ENCODE measurements at places on chromosomes 2 and 18.

DNA sequence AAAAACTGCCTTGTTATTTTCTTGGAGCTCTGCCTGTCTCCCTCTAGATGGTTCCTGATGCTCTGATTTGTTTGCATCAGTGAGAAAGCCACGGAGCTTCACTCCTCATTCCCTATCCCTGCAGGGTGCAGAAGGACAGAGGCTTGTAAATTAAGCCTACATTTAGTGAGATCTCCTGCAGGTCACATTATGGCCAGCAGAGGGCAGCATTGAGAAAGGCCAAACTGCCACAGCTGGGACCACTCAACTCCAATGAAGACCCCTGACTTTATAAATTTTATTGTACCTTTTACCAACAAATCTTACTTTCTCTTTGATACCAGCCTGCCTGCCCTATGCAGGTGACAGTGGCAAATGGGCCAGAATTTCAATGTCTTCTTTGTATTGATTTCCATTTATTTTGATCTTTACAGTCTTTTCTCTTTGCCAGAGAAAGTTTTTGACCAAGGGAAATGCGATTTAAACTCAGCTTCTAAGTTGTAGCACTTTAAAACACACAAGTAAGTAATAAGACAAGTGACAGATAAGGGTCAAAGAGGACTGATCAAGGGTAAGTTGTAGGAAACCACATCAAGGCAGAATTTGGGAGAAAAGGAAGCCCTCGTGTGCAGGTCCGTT is 1029.1 kb upstream of the KLHL29 start:
- no peak for DNase-seq

GRCh38 chr2:159380685-159381239 is 94.3 kb upstream of the WDSUB1 start:
- no peak for DNase-seq

DNA sequence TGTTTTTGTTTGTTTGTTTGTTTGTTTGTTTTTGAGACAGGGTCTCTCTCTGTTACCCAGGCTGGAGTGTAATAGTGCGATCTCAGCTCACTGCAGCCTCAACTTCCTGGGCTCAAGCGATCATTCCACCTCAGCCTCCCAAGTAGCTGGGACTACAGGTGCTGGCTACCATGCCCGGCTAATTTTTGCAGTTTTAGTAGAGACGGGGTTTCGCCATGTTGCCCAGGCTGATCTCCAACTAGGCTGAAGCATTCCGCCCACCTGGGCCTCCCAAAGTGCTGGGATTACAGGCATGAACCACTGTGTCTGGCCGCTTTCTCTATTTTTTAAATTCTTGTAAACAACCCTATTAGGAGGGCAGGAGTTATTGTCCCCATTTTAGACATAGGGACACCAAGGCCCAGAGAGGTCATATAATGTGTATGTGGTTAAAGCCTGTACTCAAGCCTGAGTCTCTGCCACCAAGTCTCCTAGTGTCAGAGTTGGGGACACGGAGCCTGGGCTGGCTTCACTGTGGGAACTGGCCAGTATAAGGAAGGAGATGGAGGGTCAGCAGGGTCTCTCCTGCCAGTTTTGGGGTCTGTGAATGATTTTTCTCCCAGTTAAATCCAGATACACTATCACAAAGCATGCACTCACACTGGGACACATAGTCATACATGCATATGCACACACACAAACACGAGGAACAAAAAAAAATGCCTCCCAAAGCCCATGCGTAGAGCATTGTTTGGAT is 27.5 kb upstream of the MCFD2 start:
- no peak for DNase-seq

DNA sequence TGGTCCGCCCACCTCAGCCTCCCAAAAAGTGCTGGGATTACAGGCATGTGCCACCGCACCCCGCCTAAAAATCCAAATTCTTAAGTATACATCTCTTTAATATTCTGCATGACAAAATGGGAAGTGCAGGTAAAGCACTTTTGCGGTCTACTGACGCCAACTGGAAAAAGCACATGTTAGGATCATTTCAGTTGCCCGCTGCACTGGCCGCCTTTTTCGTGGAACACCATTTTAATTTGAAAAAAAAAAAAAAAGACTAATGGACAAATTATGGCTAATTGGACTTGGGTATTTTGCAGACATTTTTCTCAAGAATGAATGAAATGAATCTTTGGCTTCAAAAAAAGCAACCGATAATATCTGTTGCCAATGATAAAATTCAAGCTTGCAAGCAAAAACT is 129.3 kb upstream of the GPC1 start:
- no peak for DNase-seq

DNA sequence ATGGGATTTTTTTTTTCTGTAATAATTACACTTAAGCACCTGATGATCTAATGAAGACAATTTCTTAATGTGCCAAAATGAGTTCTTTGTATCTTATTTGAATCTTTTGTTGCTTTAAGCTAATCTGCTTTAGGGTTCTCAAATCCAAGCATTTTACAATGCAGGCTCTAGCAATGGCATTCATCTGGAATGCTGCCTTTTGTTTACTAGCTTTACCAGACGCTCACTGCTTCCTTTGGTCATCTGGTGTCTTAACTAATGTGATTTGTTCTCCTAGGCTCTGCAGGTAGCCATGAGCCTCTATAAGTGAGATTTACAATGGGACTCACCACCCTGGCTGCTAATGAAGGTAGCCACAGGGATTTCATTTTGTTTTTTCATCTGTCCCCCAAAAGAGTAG is 100.3 kb downstream of the GREB1L start:
- no peak for DNase-seq

DNA sequence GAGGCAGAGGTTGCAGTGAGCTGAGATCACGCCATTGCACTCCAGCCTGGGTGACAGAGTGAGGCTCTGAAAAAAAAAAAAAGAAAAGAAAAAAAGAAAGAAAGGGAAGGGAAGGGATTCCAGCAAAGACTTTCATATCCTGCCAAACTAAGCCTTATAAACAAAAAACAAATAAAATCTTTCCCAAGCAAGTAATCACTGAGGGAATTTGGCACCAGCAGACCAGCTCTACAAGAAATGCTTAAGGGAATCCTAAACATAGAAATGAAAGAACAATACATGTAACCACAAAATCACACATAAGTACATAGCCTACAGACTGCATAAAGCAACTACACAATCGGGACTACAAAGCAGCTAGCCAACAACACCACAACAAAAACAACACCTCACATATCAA is 79.1 kb downstream of the TRABD2A start:
- no peak for DNase-seq

DNA sequence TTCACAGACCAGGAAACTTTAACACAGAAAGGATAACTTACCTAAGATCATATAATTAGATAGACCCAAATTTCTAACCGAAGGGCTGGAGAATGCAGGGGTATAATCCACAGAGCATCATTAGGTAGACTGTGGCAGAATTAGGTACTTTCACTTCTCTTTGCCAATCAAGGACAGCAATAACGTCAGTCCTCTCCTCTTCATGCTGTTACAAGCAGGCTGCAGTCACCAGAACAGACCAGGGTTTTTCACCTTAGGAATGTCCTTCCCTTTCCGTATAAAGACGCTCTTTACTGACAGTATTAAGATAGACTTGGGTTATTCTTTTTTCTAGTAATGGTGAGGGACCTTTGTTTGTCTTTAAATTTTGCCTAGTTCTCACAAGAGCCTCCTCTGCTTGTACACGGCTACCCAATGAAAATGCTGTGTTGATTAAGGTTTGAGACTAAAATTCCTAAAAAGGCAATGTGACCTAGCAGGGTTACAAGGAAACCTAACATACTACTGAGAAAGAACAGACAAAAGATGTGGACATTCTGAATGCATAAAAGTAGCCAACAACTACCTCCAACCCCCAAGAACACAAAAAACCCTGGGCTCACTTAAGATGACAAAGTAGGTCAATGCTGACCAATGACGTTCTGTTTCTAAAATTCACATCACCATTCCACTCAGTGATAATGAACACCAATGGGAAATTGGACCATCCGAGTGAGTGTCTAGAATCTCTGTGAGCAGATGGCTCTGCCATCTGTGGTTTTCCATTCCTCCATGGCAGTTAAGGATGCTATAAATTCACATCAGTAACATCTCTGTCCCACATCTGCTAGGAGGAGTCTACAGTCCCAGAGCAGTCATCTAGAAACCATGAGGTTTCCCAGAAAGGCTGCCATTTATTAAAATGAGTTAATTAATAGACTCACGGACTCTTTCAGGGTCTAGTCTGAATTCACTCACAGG is 2.1 kb downstream of the PDIA6 start:
- DNase-seq, result no peak

DNA sequence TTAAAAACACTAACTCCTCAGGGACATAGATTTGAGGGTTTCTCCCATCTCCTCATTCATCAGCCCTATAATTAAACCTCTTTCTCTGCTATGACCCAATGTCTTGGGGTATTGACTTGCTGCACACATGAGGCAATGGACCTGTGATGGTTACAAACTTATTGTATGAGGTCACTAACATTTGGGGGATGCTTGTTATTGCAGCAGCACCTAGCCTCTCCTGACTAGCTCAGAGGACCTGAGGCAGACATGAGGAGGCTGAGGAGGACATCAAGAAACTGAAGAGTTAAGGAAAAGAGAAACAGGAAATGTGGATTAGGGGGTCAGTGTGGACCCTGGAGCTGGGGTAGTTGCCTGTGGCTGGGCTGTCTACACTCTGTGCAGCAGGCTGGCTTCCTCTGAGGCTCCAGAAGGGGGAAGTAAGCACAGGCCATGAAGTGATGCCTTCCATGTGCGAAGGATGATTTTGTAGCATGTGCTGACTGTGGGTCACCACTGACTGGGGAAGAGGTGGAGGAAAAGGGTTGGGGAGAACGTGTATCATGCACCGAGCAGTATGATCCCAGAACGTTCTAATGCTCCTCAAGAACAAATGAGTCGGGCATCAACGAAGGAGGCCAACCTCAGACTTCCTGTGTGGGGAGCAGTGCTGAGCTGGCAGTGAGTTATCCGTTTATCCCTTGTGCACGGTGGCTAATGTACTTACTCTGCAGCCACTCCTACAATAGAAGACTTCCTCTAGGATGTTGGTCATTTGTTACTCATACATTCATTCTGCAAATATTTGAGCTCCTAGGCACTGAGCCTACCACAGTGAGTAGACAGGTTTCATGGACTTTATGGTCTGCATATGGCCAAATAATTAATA is 42.1 kb upstream of the RFX8 start:
- no peak for DNase-seq

- peak; percentile 29 for DNase-seq
Measured at GRCh38 chr18:35407871-35408481, 30.8 kb upstream of the ZNF396 start.

- no peak for DNase-seq
Measured at GRCh38 chr2:164934401-164935117, 20.8 kb downstream of the SLC38A11 start.

DNA sequence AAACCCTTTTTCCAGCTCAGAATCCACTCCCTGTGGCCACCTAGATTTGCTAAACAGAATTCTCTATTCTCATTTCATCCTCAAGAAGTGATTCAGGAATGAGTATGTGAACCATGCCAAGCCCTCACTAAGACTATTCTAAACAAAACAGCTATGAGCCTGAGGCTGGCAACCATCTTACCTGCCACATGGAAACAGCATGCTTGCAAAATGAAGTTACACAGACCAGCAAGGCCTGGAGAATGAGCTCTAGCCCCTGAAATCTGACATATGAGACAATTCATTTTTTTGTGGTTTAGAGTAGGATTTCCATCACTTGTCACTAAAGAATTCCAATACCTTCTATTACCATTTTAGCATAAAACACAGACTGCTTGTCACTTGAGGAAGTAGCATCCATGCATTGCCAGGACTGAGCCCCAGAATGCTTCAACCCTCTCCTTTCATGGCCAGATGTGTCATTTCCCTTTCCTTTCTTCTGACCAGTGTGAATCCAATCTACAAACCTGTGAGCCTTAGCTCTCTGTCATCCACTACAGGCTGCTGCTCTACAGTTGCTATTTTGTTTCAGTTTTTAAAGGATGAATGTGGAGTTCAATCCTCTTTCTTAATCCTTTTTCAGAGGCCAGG is 744.3 kb upstream of the ACVR2A start:
- DNase-seq, result no peak

GRCh38 chr2:101827246-101827645 is 129.7 kb downstream of the MAP4K4 start:
- no peak for DNase-seq

DNA sequence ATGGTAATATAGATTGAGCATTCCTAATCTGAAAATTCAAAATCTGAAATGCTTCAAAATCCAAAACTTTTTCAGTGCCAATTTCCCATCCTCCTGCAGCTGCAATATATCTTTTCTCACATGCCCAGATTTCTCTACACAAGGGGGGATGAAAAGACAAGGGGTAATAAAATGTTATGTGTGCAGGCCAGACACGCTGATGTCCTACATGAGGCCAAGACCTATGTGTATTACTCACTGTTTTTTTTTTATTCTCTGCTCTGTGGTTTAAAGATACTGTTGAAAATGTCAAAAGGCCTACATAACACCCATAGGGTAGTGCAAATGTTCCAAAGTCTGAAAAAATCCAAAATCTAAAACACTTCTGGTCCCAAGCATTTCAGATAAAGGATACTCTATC is 41.2 kb upstream of the CWC22 start:
- no peak for DNase-seq

GRCh38 chr2:186771850-186772463 is 77.0 kb downstream of the ZSWIM2 start:
- DNase-seq, result no peak

DNA sequence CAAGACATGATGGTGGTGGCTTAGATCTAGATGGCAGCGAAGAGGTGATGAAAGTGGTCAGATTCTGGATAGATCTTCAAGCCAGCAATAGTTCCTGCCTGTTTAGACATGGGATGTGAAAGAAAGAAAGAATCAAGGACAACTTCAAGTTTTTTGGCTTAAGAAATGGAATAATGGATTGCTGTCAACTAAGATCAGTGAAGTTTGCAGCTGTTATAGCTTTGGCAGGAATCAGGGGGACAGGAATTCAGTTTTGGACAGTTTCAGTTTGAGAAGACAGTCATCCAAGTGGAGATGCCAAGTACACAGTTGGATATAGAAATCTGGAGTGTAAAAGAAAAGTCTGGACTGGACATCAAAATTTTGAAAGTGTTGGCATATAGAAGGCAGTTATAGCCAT is 283.7 kb upstream of the PKDCC start:
- no peak for DNase-seq

GRCh38 chr18:48488388-48488850 is 50.4 kb upstream of the CTIF start:
- no peak for DNase-seq

DNA sequence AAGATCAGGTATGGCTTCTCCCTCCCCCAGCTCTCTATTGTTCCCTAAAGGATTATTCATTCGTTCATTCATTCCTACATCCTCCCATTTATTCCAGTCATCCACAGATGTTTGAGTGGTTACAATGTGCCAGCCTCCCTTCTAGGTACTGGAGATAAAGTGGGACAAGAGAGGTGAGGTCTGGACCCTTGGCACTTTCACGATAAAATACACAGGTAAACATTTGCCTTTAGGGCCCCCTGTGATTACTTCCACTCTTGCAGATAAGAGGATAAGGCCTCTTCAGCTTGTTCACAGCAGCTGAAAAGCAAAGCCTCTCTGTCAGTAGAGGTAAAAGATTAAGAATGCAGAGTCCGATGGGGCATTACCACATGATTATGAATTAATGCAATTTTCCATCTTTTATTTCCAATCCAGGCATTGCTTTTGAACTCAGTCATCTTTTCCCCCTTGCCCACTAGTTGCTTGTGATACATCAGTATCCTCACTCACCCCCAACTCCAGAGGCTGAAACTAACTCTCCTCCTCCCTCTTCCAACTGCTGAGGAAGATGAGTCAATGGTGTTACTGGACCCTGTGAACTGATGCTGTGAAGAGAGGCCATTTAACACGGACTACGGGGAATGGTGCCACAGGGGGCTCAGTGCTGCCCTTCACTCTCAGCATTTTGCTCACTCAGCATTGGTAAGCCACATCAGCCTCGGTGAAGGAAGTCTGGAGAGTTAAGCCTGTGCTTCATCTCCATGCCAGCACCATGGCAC is 1.1 kb upstream of the DPP4 start:
- DNase-seq, result no peak

All from GM18507 (cell line).